ENCODE measurements at places on chromosomes 11 and 22.

GRCh38 chr11:99739464-99740089, 718.8 kb downstream of the CNTN5 start:
- DNase-seq = no peak

- DNase-seq = no peak
Observed at GRCh38 chr11:11245453-11245852, 107.6 kb downstream of the CSNK2A3 start.

DNA sequence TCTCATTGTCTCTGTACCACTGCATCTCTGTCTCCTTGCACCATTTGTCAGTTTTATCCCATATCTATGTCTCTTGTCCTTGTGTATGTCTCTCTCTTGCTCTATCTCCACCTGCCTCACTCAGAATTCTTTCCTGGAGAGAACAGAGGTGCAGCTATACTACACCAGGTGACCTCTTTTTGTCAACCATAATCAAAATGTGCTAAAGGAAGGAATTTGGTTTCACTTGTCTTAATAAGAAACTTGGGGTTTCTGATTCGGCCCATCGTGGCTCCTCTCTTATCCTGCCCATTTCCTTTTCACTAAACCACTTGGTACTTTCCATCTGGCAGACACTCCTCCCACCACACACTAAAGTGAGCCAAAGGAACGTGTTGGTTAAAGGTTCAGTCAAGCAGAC, 2.0 kb upstream of the C11orf42 start:
- DNase-seq = no peak

- DNase-seq = no peak
Observed at GRCh38 chr11:83827940-83828554, 541.9 kb upstream of the CCDC90B start.

DNA sequence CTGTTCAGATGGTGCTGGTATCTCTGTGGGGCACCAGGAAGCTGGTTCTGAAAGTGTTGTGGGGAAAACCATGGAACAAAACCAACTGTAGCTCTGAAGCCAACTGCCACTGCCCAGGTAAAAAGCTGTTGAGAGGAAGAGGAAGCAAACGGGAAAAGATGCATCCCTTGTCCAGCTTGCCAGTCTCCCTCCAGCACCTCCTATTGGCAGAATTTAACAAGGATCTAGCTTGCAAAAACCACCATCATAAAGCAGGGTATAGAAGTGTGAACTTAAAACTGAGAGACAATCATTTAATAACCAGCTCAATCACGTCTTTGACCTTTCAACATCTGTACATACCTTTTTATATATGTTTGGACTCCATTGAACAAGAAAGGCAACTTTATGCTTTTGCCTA, 4.5 kb downstream of the PATE1 start:
- no peak for DNase-seq

DNA sequence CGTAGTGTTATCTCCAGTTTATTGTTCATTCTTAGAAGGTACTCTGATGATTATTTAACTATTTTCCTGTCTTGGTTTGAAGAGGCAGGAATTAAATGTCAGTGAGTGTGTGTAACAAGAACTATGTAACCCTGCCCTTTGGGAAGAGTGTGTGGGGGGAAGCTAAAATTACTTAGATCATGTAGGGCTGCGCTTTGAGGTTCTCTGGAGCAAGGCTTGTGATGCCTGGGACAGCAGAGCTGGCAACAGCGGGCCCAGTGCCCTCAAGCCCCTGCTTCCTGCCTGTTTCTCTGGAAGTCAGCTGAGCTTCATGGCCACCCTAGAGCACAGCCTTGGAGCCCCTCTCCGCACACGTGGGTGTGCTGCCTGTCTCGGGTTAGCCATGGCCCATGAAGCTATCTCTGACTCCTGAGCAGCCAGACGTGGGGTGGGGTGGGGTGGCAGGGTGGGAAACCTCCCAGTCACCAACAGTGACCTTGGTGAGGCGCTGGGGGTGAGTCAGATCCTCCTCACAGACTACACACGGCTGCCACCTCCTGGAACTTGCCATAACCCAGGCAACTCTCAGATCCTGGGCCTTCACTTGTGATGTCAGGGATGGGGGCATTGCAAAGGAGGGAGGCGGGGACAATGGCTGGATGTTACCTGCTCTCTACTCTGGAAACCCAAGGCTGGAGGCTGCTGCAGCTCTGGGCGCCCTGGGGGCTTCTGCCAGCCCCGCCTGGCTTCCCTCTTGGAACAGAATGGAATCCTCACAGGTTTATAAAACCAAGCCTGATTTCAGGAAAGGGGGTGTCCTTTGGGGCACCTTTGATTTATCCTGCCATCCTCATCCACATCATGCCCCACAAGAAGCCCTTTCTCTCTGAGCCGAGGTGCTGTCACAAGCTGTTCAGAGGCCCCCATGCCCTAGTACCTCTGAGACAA, 88.6 kb downstream of the SNX19 start:
- DNase-seq = no peak

- no peak for DNase-seq
Observed at GRCh38 chr11:17821648-17822400, 87.2 kb downstream of the KCNC1 start.

- no peak for DNase-seq
Observed at GRCh38 chr22:33572086-33572485, 348.2 kb downstream of the LARGE1 start.

- DNase-seq = no peak
Observed at GRCh38 chr11:17413414-17414316, 25.2 kb upstream of the KCNJ11 start.

- DNase-seq = no peak
Observed at GRCh38 chr11:99199341-99199740, 178.6 kb downstream of the CNTN5 start.

GRCh38 chr11:80816966-80817365, 1376.1 kb upstream of the TENM4 start:
- no peak for DNase-seq

- DNase-seq = no peak
Observed at GRCh38 chr22:35846804-35847203, 129.1 kb downstream of the APOL5 start.

DNA sequence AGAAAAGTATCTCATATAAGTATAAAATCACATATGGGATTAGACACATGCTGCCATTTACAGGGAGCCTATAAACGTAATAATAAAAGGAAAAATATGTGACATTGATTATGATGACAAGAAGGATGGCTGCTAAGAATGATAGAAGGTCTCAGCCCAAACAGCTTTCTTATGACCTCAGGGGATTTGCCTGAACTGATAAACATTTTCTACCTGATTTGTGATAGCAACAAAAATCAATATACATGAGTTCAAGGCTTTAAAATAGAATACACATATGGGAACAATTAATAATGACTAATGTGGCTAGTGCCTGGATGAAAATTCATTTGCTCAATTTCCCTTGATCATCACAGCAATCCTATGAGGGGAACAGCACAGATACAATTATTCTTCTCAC, 636.8 kb upstream of the CCDC90B start:
- no peak for DNase-seq

- no peak for DNase-seq
Observed at GRCh38 chr11:104078245-104078644, 41.8 kb downstream of the DDI1 start.

- no peak for DNase-seq
Observed at GRCh38 chr11:66882561-66883015, 25.7 kb downstream of the LRFN4 start.

DNA sequence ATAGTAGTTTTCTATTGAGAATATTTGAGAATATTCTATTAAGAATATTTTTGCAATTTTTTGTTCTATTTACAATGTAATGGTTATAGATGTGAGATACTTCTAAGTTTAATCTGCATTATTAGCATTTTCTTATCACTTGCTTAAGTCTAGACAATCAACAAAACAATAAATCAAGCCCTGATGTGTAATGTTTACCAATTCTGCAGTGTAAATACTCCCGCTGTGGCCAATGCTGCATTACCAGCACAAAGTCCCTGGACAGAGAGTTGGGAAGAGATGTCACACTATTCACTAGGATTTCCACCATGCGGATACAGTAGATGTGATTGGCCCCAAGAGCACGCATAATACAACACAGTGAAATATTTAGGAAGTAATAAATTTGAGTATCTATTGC, 47.6 kb upstream of the GCAT start:
- no peak for DNase-seq

Data from stimulated activated CD4-positive, alpha-beta T cell treated with anti-CD3 and anti-CD28 coated beads, Interleukin-1b, Interleukin-23, amount 100 ng/mL, for 1 hour (primary cell).